ENCODE measurements at places on chromosomes 11 and 22.

- no peak for DNase-seq
Observed at GRCh38 chr11:44120169-44120568, 24.7 kb downstream of the EXT2 start.

DNA sequence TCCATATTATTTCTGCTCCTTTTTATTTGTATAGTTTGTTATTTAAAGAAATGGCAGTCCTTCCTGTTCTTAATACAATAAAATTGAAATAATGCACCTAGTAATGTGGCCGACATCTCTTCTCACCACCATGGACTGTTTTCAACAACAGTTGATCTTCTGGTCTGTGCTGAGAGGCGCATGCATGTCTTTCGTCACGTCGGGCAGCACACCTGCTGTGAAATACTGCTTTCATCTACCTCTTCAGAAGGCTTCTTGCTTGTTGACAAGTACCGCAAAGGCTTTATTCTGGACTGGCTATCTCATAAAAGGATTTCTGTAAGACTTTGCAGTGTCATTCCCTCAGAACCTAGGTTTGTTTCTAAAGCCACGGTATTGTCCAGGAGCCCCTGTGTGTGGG, 13.9 kb upstream of the MYO18B start:
- DNase-seq: no peak

GRCh38 chr11:118791961-118792569, 1.1 kb upstream of the DDX6 start:
- peak; percentile 3 for DNase-seq

GRCh38 chr22:38754751-38755154, 1.0 kb downstream of the SUN2 start:
- no peak for DNase-seq

Data from activated T-helper 1 cell treated with Interleukin-2 at 50 U/mL for 16 hours (primary cell).